ENCODE measurements at places on chromosomes 12 and 14.

DNA sequence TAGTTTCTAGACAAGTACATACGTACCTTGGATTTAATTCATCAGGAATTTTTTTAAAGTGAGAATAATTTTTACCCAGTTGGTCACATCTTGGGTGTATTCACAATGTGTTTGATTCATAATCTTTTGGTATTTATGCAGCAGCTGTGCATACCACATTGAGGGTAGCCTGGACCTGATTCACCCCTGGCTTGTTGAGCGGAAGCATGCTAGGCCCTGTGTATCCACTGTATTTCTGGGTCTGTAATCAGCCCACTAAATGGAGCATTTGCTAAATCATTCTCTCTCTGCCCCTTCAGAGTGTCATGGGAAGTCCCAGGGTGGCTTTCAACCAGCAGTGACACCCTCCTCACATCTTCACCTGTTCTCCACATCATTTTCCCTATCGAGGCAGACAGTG is 203.8 kb upstream of the RGS6 start:
- DNase-seq = no peak

GRCh38 chr14:61420326-61420725 is 98.9 kb downstream of the PRKCH start:
- DNase-seq = peak; percentile 49

DNA sequence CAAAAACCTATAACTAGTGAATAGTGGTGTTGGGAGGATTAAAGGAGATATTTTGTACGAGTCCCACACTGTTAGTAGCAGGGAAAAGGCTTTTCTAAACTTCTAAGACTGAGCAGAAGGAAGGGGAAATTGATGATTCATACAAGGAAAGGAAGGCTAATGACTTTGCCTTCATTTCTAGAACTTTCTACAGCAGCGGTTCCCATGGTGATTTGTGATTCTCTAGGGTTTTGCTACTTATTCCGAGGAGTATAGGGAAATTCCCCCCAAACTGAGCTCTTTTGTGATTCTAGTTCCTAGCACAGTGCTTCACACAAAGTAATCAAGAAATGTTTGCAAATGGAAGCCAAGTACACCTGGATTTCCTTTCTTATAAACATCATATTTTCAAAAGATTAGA is 23.8 kb upstream of the PWP1 start:
- DNase-seq = peak; percentile 42

DNA sequence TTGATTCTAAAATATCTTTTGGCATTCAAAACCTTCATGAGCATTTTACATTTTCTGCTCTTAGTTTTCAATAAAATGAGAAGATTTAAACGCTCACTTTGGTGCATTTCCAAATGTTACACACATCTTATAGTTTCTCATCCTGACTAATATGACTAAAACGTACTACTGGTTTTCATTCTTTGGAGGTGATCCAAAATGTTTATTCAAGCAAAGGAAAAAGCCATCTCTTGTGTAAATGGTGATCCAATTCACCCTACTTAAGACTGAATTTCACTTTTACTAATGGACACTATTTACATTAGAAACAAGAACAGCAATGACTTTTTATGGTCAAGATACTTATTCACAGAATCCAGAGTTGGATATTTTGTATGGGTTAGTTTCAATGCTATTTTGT is 86.6 kb downstream of the KITLG start:
- DNase-seq = no peak

- DNase-seq = peak; percentile 28
These were observed at the start of gene AP4S1 for GRCh38 chr14:31025367-31026076. TSS of gene AP4S1 (plus strand) at chr14:31025649. CDS start at chr14:31066197, 40,548 bp downstream.

DNA sequence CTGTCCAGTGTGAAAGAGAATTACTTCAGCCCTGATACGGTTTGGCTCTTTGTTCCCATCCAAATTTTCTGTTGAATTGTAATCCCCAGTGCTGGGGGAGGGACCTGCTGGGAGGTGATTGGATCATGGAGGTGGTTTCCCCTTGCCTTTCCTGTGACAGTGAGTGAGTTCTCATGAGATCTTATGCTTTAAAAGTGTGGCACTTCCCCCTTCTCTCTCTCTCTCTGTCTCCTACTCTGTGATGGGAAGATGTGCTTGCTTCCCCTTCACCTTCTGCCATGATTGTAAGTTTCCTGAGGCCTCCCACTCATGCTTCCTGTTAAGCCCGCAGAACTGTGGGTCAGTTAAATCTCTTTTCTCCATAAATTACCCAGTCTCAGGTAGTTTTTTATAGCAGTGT is 5.5 kb upstream of the SLC15A5 start:
- DNase-seq = no peak

GRCh38 chr14:69154779-69155178 is 1.9 kb upstream of the DCAF5 start:
- no peak for DNase-seq

DNA sequence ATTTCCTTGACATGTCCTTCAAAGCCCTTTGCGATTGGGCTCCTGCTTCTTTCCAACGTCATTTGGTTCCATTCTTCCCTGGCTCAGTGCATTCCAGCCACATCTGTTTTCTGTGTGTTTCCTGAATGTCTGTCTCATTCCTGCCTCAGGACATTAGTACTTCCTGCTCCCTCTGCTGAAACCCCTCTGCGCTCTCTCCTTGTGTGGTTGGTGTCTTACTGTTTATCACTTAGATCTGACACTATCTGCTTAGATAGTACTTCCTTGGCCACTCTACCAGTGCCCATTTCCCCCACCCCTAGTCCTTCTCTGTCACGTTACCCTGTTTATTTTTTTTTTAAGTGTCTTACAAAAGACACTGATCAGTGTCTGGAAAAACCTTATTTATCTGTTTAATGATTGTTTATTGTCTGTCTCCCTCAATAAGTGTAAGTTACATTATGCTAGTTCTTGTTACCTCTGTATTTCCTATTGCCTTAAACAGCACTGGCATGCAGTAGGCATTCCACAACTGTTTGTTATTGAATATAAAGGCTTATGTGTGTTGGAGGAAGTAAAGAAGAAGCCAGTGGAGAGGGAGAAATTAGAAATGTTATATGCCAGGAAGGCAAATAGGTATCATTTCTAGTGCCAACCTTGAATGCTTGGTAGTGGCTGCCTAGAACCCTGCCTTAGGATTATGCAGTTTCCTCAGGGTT is 21.5 kb downstream of the DYRK2 start:
- peak; percentile 24 for DNase-seq

DNA sequence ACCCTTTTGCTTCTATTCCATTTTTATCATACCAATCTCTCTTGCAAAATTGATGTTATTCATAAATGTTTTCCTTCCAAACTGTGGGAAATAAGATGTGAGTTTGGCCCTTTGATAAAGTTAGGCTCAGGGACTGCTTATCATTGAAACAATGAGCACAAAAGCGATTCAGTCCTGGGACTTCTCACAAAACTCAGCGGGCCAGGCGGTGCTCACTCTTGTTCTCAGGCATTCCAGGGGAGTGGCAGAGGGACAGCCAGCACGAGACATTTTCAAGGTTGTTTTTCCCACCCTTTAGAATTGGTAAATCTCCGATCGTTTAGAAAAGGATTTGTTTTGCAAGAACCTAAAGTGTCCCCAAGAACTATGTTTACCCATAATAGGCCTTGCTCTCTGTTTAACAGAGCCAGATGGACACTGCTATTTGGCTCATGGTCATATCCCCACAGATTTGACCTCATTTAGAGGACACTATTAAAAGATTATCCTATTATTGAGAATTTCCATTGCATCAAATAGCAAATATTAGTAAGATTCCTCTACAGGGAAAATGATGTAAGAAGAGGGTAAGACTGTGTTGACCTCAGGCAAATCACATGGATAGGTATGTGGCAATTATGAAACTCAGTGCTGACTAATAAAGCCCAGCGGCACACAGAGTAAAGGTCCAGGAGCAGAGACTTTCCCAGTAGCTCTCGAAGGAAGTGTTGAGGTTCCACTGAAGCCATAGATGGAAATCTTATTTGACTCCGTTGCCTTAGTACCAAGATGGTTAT is 102.7 kb upstream of the USP44 start:
- DNase-seq = no peak

DNA sequence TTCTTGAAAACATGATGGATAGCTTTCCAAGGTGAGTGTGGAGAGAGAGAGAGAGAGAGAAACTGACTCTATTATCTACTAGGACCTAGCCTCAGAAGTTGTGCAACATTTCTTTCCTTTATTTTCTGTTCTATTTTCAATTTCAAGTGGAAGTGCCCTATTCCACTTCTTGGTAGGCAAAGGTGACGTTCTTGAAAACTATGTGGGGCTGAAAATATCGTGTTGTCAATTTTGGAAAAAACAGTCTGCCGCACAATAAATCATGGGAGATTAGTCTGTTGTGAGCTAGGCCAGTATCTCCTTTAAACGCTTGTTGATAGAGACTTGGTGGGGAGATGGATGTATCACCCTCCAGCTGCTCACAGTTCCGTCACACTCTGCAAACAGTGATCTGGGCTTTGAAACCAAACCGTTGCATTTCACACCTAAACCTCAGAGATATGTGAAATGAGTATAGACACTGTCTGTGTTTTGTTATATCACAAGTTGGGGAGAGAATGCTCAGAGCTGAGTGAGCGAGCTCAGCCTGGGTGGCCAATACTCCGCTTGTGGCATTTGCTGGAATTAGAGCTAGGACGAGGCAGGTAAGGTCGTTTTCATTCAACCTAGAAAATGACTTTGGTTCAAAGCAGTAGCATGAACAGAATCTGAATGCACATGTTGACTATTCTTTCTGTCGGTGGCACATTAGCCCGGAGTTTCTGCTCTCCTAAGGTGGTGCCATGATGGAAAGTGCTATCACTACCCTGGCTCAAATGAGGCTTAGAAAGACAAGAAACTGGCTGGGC is 75.1 kb upstream of the ST8SIA1 start:
- DNase-seq = no peak

GRCh38 chr12:22536346-22536945 is 7.9 kb downstream of the C2CD5 start:
- no peak for DNase-seq

GRCh38 chr12:15631007-15631715 is 158.0 kb downstream of the EPS8 start:
- DNase-seq = no peak

DNA sequence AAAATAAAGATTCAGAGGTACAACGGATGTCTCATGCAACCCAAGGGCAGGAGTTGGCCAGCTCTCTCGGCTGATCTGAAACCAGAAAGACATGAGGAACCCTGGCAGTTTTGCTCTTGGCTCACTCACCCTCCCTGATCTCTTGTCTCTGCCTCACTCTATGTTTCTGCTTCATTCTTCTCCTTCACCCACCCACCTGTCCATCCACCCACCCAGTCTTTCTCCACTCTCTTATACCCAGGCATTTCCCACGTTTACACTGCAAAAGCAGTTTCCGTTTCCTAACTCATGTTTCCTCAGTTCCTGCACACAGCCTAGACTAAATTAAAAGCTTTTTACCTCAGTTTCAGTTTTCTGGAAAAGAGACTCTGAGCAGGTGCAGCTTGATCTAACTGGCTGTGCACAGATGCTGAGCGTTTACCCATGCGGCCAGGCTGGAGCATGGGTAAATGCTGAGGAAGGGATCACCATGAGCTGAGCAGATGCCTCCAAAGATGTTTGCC is 157.6 kb downstream of the PRKCH start:
- DNase-seq = no peak

DNA sequence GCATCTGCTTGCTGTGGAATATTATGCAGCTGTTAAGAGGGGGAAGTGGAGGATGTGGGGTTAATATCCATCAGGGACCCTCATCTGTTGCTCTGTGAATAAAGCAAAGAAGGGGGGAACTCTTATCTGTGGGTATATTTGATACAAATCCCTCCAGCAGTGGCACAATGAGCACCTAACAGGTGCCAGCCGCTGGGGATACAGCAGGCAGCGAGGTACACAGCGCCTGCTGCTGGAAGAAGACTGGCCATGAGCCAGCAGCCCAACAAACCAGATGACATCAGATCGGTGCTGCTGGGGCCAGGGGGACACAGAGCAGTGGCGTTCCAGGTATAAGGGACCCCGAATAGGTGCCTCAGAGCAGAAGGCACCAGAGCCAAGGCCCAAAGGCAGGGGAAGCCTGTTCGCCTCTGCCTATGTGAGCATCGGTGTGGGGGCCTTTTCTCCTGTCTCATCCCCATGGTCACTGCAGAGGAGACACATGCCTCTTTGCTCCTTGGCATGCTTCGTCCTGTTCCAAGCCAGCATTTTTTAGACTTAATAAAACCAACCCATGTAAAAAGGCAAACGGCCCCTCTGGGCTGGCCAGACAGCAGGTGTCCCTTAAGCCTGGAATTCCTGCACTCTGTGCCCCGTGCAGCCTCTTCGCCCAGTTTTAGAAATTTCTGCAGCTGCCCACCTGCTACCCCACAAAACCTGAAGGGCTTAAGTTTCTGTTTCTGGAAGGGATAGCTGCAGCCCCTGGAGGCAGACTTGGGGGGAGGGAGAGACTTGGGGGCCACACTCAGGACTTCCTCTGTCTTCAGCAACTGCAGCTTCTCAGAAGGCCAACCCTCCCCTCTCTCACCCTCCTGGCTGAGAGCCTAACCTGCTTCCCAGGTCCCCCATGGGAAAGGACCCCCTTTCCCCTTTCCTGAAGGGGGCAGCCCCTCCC is 1.6 kb upstream of the CKB start:
- no peak for DNase-seq

DNA sequence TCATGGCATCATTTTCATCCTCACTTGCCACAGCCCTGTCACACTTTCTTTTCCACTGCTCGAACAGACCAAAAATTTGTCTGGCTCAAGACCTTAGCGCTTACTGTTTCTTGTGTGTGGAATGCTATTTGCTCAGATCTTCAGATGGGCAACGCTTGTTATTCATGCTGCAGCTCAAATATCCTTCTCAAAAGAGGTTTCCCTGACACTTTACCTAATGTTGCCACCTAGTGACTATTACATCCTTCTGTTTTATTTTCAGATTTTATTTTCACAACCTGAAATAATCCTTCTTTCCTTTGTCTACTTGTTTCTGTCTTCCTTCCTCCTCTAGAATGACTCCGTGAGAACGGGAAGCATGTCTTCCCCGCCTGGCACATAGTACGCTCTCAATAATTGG is 5.6 kb downstream of the FBXO33 start:
- DNase-seq = peak; percentile 52

GRCh38 chr12:112970391-112970790 is 7.9 kb upstream of the OAS2 start:
- no peak for DNase-seq

DNA sequence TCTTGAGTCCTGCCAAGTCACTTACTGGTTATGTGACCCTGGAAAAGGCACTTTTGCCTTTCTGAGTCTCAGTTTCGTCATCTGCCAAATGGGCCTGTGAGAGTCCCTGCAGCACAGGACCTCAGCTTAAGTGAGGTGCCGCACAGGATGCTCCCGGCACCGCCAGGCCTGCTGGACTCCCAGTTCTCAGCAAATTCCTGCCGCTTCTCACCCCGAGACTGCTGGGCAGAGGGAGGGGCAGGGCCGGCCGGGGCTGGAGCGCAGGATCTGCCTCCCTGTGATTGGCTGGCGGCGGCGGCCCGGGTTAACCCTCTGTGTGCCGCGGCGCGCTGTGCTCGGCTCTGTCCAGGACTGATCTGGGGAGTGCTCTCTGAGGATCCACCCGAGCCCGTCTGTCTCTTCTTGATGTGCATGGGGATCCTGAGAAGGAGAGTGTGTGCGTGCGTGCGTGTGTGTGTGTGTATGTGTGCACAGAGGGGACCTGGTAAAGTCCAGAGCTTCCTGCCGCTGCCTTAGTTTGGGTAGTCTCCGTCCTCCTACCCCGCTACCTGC is 8.6 kb downstream of the SETD1B start:
- DNase-seq = no peak

GRCh38 chr12:54650889-54651288 is 2.7 kb upstream of the DCD start:
- DNase-seq = no peak

- peak; percentile 80 for DNase-seq
These were observed 11.3 kb downstream of the CFAP54 start for GRCh38 chr12:96500693-96501092.

- DNase-seq = no peak
These were observed 17.9 kb downstream of the RNF34 start for GRCh38 chr12:121417847-121418246.
